ENCODE measurements at places on chromosomes 16 and 17.
A peak's percentile ranks its signal among the peaks of the same experiment; 100 is the strongest.

DNA sequence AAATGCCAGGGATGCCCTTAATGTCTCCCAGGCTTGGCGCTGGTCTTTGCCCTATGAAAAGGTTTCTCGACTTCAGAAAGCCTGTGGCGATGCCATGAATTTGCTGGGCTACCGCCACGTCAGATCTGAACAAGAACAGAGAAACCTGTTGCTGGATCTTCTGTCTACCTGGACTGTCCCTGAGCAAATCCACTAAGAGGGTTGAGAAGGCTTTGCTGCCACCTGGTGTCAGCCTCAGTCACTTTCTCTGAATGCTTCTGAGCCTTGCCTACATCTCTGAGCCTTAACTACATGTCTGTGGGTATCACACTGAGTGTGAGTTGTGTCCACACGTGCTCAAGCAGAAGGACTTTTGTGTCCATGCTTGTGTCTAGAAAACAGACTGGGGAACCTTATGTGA, 11.4 kb downstream of the CHST4 start:
- peak; percentile 20 for DNase-seq

DNA sequence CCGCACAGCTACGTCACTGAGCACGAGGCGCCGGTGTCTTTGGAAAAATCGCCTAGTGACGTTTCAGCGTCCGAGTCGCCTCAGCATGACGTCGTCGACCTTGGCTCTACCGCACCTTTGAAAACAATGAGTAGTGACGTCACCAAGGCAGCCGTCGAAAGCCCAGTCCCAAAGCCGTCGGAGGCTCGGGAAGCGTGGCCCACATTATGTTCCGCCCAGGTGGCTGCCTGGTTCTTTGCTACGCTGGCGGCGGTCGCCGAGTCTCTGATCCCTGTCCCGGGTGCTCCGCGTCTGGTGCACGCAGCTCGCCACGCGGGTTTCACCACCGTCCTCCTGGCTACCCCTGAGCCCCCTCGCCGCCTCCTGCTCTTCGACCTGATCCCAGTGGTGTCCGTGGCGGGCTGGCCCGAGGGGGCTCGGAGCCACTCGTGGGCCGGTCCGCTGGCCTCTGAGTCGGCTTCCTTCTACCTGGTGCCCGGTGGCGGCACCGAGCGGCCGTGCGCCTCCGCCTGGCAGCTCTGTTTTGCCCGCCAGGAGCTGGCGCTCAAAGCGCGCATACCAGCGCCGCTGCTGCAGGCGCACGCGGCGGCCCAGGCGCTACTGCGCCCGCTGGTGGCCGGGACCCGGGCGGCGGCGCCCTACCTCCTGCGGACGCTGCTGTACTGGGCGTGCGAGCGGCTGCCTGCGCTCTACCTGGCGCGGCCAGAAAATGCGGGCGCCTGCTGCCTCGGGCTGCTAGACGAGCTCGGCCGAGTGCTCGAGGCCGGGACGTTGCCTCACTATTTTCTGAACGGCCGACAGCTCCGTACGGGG, 1.5 kb downstream of the TMEM102 start:
- DNase-seq, result peak; percentile 83

- no peak for DNase-seq
Measured at GRCh38 chr17:74362069-74362405, 369 bp upstream of the BTBD17 start.

GRCh38 chr17:69669441-69670178, 255.1 kb downstream of the MAP2K6 start:
- no peak for DNase-seq

- DNase-seq, result no peak
Measured at GRCh38 chr16:12901204-12901596, 198 bp upstream of the SHISA9 start.

DNA sequence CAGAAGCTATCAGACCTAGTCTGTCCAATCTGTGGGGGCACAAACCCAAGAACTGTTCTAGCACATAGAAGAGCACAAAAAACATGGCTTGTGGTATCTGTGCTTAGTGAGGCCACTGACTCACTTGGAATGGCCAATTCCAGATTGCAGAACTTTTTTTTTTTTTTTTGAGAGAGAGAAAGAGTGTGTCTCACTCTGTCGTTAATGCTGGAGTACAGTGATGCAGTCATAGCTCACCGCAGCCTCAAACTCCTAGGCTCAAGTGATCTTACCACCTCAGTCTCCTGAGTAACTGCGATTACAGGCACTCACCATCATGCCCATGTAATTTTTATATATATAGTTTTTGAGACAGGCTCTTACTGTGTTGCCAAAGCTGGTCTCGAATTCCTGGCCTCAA, 77.2 kb upstream of the CLEC3A start:
- DNase-seq, result no peak

All from femur (tissue), 1 donor.